ENCODE measurements at places on chromosomes 5 and 9.

DNA sequence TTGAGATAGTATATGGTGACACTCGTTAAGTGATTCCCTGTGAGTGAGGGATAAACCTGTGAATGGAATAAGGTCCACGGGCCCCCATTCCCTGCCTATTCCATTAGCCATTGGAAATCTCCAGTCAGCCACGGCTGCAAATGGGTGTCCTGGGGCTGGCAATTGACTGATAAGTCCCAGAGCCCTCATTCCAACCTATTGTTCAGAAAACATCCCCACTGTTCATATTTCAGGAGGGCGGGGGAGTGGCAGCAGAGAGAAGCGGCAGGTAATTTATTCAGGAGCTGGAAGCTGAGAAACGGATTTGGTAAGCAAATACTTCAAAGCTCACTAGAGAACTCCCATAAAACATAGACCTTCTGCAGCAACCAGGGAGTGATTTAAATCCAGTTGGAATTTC lies 42.0 kb downstream of the TMEM174 start:
- no peak for DNase-seq

GRCh38 chr5:75885321-75885720 lies 168.1 kb upstream of the POC5 start:
- DNase-seq: no peak

GRCh38 chr5:173331956-173332479 lies 3.8 kb upstream of the STC2 start:
- DNase-seq: peak; percentile 83

DNA sequence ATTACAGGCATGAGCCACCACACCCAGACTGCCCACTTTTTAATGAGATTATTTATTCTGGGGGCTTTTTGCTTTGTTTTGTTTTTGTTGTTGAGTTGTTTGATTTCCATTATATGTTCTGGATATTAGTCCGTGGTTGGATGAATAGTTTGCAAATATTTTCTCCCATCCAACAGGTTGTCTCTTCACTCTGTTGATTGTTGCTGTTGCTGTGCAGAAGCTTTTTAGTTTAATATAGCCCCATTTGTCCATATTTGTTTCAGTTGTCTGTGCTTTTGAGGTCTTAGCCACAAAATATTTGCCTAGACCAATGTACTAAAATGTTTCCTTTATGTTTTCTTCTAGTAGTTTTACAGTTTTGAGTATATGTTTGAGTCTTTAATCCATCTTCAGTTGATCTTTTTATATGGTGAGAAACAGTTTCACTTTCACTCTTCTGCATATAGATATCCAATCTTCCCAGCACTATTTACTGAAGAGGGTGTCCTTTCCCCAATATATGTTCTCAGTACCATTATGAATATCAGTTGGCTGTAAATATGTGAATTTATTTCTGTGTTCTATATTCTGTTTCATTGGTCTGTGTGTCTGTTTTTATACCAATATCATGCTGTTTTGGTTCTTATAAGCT lies 30.2 kb upstream of the TBCA start:
- DNase-seq: no peak

DNA sequence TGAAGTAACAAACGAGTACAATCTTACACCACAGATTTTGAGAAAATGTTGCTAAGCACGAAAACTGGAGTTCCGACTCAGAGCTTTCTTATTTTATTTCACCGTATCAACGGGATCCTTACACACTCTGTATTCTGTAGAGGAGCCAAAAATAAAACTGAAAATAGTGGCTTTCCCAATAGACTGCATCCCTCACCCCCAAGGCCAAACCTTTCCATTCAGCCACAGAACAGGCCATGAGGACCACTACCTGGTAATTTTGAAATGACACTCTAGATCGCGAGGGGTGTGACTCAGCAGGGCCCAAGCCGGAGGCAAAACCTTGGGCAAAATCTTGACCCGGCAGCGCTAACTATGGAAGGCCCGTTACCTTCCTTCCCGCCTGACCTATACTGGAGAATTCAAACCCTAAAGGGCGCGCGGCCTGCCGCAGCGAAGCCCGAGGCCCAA lies 432 bp downstream of the HSPA9 start:
- no peak for DNase-seq

Measured in Kasumi-1 (cell line).